Activated CD8-positive, alpha-beta T cell treated with anti-CD3 and anti-CD28 coated beads, Interleukin-2, amount 10 ng/mL, durations not matched to agents 7 days and 5 days (primary cell): ENCODE measurements at places on chromosomes 13 and 19.

GRCh38 chr13:98771838-98772611 is 19.6 kb upstream of the SLC15A1 start:
- no peak for DNase-seq

GRCh38 chr19:41711376-41712261 is 3.2 kb downstream of the CEACAM5 start:
- DNase-seq: no peak

DNA sequence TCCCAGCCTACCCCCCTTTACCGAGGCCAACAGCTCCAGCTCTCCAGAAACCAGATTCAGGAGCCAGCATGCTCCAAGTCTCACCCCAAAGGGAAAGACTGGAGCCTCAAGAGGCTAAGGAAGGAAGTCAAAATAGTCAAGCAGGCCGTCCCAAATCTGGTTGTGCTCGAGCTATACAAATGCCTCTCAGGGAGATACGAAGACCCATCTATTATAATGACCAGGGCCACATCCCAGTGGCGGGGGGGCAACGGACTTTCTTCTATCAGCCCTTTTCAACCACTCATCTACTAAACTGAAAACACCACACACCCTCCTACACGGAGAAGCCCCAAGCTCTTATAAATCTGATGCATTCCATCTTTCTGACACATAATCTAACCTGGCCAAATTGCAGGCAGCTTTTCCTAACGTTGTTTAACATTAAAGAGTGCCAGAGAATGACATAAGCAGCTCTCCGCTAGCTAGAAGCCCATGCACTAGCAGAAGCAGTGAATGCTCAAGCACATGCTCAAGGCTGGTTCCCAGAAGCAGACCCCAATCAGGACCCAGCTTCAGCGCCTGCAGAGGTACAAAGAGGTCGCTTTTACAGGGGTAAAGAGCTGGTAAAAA is 104.6 kb upstream of the ZNF98 start:
- DNase-seq: no peak

DNA sequence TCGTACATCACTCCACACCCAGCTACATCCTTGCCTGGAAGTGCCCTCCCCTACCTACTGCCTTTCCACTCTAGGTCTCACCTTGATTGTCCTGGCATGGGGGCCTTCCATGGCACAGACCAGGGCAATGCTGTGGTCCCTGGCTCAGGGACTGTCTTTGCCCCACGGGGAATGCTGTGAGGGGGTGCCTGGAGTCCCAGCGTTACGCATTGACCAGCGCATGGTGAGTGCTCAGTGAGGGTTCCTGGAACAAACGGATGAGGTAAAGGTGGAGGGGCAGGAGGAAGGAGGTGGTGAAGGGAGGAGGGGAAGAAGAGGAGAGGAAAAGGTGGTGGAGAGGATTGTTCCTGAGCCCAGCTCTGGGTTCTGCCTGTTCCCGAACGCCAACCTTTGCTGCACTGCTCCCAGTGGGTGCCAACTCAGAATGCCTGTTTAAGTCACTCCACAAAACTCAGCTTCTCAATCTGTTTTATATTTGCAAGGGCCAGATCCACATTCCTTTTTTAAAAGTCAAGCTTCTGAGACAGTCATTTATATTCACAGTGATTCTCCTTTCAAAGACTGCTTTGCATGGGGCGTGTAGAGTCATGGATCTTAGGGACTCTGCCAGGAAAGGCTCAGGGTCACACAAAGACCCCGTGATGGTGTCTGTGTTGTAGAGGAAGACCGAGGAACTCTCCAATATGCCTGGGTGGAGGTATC is 40.8 kb downstream of the CHST8 start:
- no peak for DNase-seq

GRCh38 chr19:33297401-33298145 is 4.8 kb downstream of the CEBPA start:
- no peak for DNase-seq

DNA sequence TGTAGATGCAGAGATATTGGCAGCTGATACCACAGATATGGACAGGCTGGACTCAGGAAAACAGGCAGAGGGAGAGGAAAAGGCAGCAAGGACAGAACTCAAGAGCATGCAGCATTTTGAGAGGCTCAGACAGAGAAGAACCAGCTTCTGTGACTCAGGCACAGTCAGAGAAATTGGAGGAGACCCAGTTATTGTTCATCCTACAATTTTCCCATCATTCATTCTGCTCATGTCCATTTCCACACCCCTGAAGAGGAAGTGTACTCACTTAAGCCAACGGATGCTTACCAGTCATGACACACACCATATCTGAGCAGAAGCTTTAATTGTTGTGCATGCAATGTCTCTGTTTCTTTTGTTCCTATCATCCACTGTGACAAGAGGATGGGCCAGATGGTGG is 359.8 kb upstream of the HTR2A start:
- no peak for DNase-seq

DNA sequence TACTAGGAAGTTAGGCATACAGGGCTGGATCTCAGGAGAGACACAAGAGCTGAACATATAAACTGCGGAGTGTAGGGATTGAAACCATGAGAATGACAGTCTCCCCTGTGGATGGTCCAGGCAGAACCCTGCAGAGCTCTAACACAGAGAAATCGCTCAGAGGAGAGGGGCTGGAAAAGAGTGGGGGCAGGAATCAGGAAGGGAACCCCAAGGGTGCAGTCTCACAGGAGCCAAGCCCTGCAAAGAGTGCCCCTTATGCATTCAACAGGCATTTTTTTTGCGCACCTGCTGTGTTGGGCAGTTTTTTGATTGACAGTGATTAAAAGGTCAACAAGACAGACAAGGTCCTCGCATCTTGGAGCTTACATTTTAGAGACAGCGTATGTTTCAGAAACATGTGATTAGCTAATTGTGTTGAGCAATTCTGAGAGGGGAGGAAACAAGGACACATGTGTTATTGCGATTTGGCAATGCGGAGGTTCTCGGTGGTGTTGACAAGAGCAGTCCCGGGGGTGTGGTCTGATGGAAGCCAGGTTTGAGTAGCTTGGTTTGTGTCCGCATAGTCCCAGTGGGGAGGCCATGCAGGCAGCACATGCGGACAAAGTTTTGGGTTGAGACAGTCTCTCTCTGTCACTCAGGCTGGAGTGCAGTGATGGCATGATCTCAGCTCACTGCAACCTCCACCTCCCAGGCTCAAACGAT is 182.6 kb upstream of the IRS2 start:
- no peak for DNase-seq

GRCh38 chr19:21047716-21048115 is 27.3 kb downstream of the ZNF430 start:
- DNase-seq: no peak

DNA sequence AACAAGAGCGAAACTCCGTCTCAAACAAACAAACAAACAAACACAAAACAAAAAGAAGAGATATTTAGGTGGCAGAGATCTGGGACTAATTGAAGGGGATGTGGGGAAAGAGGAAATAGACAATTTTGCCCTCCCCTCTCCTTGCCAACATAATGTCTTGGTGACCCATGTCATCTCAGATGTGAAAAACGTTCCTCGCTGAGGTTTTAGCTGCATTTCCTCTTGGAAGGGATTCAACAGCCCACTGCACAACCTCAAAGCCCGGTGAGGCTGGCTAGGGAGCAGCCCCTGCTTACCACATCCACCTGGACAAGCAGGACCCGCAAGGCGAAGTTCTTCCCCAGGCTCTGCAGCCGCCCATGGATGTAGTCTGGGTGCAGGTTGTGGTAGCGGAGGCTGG is 4.9 kb downstream of the ERCC1 start:
- no peak for DNase-seq

DNA sequence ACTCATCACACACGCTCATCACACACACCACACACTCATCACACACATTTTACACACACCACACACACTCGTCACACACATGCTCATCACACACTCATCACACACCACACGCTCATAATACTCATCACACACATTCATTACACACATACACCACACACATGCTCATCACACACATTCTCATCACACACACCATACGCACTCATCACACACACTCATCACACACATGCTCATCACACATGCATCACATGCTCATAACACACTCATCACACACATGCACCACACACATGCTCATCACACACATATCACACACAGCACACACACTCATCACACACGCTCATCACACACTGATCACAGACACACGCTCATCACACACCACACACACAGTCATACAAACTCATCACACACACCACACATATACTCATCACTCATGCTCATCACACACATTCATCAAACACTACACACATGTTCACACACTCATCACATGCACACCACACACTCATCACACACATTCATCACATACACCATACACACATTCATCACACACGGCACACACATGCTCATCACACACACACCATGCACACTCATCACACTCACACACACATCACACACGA is 247.1 kb upstream of the SGCG start:
- no peak for DNase-seq

DNA sequence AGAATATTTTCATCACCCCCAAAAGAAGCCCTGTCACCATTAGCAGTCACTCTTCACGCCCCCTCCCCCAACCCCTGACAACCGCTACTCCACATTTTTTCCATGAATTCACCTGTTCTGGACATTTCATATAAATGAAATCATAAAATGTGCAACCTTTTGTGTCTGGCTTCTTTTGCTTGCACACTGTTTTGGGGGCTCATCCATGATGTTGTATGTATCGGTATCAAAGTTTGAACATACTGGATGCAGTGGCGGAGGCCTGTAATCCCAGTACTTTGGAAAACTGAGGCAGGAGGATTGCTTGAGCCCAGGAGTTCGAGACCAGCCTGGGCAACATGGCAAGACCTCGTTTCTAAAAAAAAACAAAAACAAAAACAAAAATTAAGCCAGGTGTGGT is 7.2 kb downstream of the GADD45B start:
- no peak for DNase-seq

GRCh38 chr13:31334547-31334946 is 134.8 kb downstream of the B3GLCT start:
- no peak for DNase-seq

GRCh38 chr13:51276636-51277035 is 54.4 kb downstream of the FAM124A start:
- DNase-seq: no peak

GRCh38 chr19:40896418-40896796 is 14.4 kb upstream of the CYP2A7 start:
- no peak for DNase-seq

DNA sequence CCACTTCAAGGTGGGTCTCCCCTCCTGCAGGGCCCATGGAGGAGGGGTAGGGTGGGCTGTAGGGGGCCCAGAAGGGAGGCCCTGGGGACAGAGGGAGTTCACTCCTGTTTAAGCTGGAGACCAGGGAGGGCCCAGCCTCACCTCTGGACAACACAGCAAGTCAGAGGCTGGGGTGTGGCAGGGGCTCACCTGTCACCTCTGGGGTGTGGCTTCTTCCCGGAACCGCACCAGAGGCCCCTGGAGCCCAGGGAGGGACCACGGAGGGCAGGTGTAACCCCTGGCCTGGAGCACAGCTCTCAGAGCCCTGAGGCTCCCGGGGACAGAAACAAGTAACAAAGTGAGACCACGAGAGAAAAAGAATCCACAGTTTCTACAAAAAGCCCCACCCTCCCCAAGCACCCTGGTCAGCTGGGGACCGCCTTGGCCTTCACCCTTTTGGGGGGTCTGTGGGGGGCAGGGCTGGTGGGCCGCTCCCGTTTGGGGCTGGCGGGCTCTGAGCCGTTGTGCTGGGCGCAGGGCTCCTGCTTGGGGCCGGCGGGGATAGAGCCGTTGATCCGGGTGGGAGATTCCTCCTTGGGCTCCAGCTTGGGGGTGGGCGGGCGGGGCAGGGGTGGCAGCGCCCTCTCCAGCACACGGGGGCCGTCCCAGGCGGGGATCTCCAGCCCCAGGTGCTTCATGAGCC is 8.0 kb downstream of the SIRT6 start:
- DNase-seq: no peak

- DNase-seq: peak; percentile 47
Measured at GRCh38 chr19:42563352-42564210, 31.1 kb downstream of the CEACAM8 start.

DNA sequence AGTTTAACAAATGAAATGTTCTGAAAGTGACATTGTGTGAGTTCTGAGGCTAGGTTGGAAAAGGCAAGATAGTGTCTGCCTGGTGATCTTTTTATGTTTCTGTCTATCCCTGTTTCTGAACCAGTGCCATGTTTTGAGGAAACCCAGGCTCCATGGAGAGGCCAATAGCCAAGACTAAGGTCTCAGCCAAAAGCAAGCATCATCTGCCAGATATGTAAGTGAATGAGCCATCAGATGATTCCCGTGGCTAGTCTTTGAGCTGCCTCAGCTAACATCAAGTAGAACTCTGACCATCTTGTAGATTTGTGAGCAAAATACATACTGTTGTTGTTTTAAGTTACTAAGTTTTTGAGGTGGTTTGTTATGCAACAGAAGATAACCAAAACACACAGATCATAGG is 19.6 kb upstream of the CCNA1 start:
- DNase-seq: no peak

GRCh38 chr19:19538061-19538784 is at the start of gene CILP2:
TSS of gene CILP2 (plus strand) at chr19:19538265. CDS start at chr19:19538350, 85 bp downstream.
- DNase-seq: no peak

DNA sequence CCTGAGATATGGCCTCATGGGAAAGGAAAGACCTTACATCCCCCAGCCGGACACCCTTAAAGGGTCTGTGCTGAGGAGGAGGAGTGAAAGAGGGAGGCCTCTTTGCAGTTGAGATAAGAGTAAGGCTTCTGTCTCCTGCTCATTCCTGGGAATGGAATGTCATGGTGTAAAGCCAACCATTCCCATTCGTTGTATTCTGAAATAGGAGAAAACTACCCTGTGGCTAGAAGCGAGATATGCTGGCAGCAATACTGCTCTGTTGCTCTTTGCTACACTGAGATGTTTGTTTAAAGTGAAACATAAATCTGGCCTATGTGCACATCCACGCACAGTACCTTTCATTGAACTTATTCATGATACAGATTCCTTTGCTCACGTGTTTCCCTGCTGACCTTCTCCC is 783 bp upstream of the ZNF587B start:
- no peak for DNase-seq

DNA sequence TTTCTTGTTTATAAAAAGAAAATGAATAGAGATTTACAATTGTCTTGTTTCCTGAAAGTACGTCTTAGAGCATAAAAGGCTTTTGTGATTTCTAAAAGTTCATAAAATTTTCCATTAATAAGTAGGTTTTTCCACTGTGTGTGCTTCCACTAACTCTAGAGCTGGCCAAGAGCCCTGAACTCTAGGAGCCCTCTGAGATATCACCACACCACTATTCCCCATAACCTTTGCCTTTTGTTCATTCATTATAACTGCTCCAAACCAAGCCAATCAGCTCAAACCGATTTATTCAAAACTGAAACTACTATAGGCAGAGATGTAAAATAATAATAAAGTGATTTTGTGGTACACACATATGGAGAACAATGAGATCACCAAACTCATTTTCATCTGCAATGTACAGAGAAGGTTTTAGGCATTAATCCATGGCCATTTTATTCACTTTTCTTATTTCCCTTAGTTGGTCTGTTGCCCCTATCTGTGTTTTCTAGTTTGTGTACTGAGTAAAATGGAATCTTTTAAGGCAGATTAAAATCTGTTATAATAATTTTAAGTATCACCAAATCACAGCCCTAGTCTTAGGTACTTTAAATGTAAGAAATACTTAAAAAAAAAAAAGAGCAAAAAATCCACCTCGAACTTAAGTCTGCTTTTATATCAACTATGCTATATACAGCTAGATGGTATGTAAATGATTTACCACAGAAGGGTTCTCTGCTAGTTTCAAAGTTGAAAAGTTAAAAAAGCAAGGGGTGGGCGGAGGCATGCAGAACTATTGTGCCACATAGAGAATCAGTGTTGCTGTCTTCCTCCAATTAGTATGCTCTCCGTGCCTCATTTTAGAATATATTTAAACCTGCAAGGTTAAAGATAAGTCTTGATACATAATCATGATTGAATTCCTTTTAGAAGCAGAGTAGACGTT is 311.3 kb downstream of the KLF12 start:
- DNase-seq: no peak

- peak; percentile 71 for DNase-seq
Measured at GRCh38 chr19:11887611-11888531, at the start of gene ZNF69. TSS of gene ZNF69 (plus strand) at chr19:11887782. CDS start at chr19:11887924, 142 bp downstream.
